Astrocyte (in vitro differentiated cells and primary cell): ENCODE measurements at places on chromosomes 3 and 15.

DNA sequence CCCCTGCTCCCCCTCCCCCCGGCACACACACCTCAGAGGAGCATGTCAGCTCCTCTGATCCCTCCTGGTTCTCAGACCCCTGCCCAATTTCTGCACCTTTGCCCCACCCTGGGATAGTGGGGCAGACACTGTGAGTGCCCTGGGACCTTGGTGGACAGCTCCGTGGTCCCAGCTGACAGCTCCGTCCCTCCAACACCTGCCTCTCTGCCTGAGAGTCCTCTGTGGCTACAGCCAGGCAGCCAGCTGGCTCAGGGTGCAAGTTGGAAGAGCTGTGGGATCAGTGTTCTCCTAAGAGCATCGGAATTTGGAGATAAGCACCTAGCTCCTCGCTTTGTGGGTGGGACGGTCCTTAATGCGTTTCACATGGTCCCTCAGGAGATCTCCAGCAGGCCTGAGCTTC, 43.7 kb upstream of the PGPEP1L start:
- DNase-seq, result no peak

DNA sequence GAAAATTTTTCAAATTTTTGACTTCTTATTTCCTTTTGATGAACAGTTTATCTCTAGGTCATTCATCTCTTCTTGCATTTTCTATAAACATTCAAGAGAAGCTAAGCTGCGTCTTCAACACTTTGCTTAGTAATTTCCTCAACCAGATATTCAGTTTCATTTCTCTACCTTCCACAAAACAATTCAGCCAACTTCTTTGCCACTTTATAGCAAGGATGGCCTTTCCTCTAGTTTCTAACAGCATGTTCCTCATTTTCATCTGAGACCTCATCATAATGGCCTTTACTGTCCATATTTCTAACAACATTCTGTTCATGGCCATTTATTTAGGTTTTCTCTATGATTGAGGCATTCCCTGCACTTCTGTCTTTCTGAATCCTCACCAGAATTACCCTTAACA, 90.0 kb downstream of the ARIH1 start:
- no peak for DNase-seq

GRCh38 chr15:89385596-89386331, 51.1 kb upstream of the POLG start:
- peak; percentile 83 for DNase-seq

DNA sequence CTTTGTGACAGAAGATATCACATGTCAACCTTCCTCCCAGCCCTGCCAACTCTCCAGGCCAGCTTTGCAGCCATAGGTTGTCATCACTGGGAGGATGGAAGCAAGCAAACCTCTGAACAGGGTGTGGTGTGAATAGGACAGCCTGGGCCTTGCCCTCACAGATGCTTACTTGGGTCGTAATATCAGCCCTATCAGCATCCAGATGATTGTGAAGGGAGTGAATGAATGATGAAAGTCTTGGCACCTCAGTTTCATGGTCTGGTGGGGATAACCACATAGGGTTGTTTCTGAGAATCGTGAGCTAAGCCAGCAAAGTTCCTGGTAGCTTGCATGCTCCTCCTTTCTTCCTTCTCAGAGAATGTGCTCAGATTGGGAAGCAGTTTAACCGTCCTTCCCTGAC, 55.1 kb upstream of the POLR2M start:
- DNase-seq, result no peak

GRCh38 chr15:64687688-64688087, 87.7 kb downstream of the RBPMS2 start:
- no peak for DNase-seq

GRCh38 chr3:106022913-106023312, 154.1 kb upstream of the CBLB start:
- DNase-seq, result no peak

GRCh38 chr15:28021281-28022039, 77.7 kb downstream of the OCA2 start:
- DNase-seq, result peak; percentile 78

- no peak for DNase-seq
Observed at GRCh38 chr3:120227710-120228347, 57.2 kb downstream of the GPR156 start.

- no peak for DNase-seq
Observed at GRCh38 chr3:125151442-125151817, 61.1 kb downstream of the SLC12A8 start.

DNA sequence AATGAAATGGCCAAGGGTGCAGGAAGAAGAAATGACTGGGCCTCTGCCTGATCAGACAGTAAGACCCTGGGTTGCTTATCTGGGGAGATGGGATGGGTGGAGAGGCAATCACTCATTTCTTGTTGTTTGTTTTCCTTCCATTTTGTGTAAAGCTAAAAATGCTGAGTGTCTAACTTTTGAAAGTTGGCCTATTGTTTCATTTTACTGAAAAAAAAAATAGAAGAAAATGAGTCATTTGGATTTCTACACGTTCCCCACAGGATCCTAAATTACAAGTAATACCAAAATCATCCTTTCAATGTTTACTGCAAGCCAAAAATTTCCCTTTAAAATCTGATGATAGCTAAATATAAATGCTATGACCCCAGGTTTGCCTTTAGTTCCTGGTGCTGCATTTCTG, 30.6 kb downstream of the PTX3 start:
- peak; percentile 33 for DNase-seq

- peak; percentile 88 for DNase-seq
Observed at GRCh38 chr3:15315003-15315402, 17.4 kb downstream of the SH3BP5 start.

DNA sequence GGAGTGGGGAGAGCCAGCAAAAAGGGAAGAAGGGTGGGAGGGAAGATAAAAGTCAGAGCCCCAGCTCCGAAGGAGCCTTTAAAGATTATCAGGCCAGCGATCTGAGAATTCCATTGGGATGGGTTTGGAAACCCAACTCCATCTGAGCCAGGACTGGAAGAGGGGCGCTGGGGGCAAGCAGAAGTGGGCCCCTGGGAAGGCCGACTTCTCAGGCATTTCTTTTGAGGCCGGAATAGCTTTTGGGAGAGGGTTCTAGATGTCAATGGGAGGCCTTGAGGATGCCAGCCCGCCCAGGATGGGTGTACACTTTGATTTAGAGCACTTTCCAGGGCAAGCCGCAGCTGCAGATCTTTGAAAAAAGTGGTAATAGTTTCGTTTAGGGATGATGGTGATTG, 6.6 kb upstream of the SOX2 start:
- no peak for DNase-seq

DNA sequence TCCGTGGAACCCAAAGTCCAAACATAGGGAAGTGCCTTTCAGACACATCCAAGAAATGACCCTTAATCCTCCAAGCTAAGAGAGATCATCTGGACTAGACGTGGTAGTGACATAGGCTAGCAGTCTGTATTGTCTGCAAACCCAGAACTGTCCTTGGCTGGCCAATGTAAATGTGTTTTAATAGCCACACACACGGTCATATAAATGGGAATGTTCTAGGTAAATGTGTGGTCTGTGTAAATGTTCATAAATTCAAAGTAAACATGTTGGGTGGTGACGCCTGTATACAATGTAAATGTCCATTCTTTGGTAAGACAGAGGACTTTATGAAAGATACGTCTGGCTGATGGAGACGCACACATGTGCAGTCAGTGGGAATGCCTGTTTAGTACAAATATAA, 16.3 kb upstream of the LINGO1 start:
- no peak for DNase-seq

GRCh38 chr3:178352326-178353005, 183.8 kb upstream of the KCNMB2 start:
- peak; percentile 86 for DNase-seq

DNA sequence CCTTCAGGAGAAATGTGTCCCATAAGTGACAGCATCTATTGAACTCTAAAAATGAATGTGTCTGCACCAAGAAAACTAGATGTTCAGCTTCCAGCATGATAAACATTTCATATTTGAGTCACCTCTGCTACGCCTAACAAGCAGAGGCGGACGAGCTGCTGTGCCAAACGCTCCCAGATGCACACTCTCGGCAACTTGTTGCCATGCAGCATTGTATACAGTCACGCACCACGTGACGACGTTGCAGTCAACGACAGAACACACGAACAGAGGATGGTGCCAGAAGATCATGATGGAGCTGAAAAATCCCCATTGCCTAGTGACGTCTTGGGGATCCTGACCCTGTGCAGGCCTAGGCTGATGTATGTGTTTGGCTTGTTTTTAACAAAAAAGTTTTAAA, 137.5 kb downstream of the XXYLT1 start:
- DNase-seq, result peak; percentile 89

DNA sequence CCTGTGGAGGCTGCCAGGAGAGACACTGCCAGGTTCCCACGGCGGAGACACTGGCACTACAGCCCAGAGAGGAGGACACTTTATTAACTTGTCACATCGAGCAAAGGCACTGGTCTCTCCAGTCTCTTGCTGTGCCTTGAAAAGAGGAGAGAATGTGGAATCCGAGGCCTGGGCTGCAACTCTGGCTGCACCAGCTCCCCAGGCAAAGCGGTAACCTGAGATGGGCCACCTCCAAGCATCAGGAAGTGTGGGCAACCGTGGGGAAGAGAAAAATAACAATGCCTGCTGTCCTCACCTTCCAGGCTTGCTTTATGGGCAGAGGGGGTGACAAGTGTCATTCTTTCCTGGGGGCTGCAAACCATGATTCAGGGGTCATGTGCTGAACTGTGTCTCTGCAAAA, 91.6 kb upstream of the RGMA start:
- no peak for DNase-seq

DNA sequence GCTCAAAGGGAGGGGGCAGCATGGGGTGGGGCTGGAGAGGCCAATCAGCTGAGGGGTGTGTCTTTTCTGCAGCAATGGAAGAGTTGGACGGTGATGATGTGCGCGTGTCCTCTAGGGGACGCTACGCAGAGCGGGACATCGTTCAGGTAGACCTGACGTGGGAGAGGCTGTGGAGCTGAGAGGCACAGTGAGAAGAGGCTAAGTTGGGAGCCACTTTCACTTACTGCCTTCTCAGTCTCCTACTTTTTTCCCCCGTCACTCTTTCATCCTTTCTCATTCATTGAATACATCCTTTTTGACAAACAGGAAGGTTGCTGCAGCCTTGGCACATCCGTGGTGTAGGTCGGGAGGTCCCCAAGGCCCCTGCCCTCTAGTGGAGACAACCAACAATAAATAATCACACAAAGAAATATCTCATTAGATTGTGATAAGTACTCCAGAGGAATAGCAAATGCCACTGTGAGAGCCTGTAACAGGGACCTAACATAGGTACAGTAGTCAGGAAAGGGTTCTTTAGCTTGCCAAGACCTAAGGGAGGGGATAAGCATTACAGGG, 4.4 kb upstream of the BRPF1 start:
- DNase-seq, result no peak

DNA sequence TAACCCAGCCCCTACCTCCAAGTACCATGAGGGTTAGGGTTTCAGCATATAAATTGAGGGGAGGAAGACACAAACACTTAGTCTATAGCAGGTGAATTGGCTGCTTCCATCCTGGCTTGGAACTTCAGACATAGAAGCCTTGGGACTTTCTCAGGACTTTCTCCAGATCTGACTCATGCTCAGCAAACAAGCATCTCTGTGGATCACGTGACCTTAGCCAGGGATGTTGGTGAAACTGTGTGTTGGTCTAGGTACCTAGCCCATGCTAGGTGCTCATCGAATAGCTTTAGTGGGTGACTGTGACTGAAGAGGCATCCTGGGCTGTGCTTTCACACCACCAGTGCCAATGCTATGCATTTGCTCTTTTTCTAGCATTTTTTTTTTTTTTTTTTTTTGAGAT, 58.9 kb downstream of the CD47 start:
- no peak for DNase-seq

- DNase-seq, result no peak
Observed at GRCh38 chr15:70347321-70348225, 249.9 kb upstream of the TLE3 start.

GRCh38 chr15:77048135-77048876, 22.6 kb downstream of the TSPAN3 start:
- DNase-seq, result no peak

GRCh38 chr15:48363474-48363873, 32.2 kb downstream of the DUT start:
- DNase-seq, result no peak
